ENCODE measurements at places on chromosomes 11 and 22.

GRCh38 chr11:35061516-35062440, 77.2 kb upstream of the CD44 start:
- DNase-seq: no peak

GRCh38 chr11:10139143-10139542, 154.9 kb downstream of the SBF2 start:
- no peak for DNase-seq

DNA sequence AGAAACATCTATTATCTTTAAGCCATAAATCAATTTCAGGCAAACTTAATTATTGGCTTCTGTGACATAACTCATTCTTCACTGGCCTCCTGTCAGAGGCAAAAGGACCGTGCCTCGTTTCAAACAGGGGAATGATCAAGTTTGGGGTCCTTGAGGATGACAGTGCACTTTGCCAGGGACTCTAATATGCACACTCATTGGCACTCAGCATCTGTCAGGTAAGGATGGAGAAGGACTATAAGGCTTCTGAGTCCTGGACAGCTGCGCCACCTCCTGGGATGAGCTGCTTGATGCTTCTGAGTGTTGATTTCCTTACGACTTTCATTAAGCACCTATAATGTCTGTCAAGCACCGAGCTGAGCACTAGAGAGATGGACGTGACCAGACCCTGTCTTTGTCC, 20.2 kb downstream of the BPIFC start:
- DNase-seq: peak; percentile 29

DNA sequence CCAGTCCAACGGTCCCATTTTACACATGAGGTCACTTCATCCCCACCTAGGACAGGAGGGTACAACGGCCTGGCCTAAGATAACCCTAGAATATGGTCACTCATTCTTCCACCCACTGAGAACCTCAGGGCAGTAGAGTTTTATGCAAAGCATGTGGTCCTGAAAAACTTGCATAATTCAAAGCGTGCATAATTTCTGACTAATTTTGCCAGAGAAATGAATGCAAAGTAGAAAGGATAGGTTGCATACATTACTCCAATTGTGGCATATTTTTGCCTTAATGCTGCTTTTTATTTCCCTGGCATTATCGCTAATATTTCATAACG, 32.5 kb upstream of the SLC35C1 start:
- no peak for DNase-seq

DNA sequence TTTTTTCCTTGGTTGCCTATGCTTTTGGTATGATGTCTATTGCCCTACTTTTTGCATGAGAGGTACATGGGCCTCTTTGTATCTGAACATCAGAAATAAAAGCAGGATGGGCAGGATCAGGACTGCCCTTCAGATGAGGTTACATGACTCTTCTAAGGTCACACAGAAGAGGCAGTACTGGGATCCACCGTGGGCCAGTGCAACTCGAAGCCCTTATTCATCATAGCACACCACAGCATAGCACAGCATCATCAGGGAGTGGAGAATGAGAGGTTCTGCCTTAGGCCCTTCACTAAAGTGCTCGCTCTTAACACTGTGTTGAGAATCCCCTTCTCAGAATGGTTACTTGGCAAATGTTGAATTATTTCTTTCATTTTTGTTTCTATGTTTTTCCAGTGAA, 88.3 kb downstream of the C22orf31 start:
- DNase-seq: no peak

DNA sequence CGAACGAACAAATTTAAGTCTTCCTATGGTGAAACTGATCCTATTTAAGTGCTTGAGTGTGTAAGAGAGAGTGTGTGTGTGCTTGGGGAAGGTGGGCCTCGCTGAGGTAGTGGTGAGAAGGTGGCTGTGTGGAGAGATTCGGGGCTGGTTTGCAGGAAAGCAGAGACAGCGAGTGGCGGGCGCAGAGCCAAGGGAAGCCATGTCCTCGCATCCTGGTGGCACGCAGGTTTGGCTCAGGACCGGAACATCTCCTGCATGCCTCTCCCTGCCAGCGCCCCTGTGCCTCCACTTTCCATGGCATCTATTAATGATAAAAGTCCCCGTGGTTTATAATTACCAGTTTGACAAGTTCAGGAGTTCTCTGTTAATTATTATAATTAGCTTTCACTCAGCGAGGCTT, 383.1 kb upstream of the CADM1 start:
- DNase-seq: no peak

- DNase-seq: no peak
Measured at GRCh38 chr22:48337957-48338792, 1489.5 kb downstream of the BRD1 start.

DNA sequence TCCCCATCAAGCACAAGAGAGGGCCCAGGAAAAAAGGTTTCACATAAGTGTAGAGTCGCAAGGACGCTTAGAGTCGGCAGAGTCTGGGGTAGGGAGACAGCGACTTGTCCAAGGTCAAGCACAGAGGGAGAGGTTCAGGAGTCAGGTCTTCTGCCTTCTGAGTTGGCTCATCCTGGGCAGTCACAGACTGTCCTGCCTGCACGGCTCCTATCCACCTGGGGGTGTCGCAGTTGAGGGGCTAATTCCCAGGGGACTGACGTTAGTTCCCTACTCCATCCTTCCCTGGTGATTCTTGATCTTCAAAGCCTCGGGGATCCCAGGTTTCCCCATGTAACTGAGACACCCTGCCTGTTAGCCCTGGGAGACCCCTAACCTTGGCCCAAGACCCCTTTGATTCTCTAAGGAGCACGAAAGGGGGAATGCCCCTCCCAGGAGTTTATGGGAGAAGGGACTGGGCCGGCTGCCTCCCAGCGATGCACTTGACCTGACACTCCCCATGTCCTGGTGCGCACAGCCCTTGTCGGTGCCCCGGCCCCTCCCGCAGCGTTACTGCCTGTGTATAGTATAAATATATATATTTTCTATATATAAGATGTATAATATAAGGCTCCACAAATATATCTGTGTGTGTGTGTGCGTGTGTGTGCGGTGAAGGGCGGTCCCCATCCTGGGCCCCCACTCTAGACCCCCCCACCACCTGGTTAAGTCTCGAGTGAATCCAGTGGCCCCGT, 14.7 kb upstream of the TAB1 start:
- peak; percentile 47 for DNase-seq

DNA sequence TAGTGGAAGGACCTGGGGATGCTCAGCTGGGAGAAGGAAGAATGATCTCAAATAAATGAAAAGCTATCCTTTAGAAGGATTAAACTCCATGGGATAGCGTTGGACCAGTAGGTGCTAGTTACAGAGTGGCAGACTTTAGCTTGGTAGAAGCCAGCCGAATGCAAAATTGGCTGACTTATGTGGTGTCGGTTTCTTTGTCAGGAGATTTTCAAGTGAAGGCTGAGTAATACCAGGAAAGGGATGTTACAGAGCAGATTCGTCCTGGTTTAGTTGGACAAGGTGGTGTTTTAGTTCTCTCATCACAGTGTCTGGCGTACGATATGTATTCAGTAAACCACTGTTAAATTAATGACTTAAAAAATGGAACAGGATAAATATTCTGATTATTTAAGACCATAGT, 26.0 kb downstream of the FDX1 start:
- no peak for DNase-seq

DNA sequence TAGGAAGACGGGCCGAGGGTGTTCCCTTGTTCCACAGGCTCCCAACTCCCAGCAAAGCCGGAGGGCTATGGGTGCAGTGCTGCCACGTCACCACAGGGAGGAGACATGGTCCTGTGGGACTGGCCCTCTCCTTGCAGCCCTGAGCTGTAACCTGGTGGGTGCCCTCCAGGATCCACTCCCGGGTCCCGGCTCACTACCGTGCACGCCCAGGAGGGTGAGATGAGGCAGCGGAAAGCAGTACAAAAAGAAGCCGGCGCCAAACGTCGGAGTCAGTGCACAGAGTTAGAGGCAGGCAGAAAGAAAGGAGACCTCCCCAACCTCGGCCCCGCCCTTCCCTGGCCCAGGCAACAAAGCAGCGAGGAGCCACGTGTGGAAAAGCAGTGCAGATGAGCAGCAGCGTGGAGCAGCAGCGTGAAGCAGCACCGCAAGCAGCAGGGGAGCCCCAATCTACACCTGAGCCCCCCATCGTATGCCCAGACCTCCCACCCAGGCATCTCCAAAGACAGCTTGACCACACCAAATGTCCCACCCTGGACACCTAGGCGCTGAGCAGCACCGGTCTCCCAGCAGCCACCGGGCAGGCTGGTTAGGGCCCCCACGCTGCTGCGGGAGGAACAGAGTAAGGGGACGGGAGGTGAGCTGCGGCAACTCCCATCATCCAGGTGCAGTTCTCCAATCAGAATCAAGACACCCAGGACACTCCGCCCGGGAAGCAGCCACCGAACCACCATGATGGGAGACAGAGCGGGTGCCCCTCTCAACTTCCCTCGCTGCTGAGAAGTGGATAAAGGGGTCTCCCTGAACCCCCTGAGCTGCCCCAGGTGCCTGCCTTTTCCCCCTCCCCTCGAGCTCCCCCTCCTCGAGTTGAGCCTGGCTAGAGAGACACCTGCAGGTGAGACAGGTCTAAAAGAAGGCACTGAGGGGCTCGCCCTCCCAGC, 28.8 kb downstream of the IGSF9B start:
- DNase-seq: peak; percentile 82

- DNase-seq: no peak
Measured at GRCh38 chr22:46941968-46942798, 179.7 kb downstream of the TBC1D22A start.

- peak; percentile 84 for DNase-seq
Measured at GRCh38 chr11:123577081-123577598, 77.3 kb downstream of the SCN3B start.

GRCh38 chr11:119906376-119906775, 177.4 kb upstream of the NECTIN1 start:
- DNase-seq: no peak

- peak; percentile 92 for DNase-seq
Measured at GRCh38 chr11:2420502-2421225, 20.1 kb downstream of the TSSC4 start.

DNA sequence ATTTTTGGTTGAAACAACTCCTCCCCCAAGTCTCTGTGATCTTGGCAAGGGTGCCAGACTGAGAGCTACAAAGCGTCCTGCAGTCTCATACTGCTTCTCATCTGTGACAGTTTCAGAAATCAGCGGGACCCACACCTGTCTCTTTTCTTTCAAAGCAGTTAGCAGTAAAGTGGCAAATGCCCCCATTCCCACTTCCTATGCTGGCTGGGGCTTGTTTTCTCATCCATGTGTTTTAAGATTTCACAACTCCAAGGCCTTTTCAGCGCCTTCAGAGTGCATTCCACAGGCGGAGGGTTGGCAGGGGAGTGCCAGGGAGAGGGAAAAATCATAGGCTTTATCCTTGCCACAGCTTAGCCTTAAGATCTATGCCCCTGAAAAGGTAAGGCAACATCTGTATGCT, 493.5 kb downstream of the OPCML start:
- no peak for DNase-seq

DNA sequence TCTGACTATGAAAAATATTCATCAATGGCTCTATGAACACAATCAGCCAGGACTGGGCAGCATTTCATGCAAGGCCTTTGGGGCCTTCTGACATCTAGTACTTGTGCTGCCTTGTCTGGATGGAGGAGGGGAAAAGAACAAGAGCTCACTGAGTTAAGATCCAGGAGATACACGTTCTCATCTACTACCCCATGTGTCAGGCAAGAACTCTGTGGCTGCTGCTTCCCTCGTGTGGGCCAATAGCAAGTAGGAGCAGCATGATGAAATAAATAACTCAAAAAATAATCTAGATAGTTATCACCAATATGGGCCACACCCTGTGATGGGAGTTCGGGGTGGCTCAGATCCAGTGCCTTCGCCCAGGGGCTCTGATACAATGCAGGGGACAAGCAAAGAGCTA, 7.3 kb downstream of the KCNE3 start:
- no peak for DNase-seq

DNA sequence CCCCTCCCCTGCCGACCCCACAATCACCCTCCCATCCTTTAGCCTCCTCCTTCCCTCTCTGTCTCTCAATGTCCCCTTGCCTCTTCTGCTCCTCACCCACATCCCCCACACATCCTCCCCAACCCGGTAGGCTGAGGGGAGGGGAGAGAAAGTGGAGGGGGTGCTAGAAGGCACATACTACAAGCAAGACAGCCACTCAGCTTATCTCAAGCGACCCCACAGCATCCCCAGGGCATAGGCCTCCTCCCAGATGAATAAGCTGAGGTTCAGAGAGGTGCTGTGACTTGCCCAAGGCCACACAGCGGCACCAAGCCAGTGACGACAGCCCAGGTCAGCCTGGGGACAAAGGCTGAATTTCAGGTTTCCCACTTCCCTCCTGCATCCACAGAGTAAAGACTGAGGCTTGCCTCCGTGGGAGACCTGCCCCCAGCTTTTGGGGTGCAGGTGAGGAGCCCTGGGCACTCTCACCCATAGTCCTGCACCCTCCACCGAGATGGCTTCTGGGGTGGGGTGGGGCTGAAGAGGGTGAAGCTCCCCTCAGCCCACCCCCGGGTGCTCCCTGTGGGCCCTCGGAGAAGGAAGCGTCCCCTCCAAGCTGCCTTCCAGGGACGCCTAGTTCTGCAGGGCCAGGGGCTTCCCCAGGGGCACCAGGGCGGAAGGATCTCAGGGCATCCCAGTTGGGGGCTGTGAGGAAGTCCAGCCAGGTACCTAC, 511 bp downstream of the RAC2 start:
- no peak for DNase-seq

DNA sequence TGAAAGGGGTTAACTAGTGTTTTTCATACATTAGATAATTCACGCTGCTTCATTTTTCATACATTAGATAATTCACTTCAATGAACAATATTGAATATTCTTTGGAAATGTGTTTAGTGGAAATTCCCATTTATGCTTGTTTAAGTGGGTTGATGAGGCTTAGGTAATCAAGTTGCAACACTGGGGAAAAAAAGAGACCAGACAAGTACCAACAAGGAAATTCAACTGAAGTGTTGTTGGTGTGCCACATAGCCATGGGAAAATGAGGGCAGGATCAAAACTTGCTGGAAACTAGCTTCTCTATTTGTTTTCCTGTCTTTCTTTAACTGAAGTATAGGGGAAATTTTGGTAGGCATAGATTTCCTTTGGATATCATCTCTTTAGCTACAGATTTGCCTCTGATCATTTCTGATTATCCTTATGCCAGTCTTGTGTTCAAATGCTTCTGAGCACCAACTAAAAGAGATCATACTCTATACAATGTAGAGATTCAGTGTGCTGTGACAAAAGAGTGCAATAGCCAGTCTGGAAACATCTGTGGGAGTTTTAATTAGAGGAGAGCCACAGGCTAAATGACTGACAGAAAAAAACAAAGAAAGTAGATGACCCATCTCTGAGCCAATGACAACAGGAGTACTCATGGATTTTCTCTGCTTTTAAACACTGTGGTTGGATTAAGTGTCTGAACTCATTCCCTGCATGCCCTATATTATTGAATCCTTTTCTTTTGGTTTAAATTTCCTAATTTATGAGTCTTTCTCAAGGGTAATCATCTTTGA, 67.6 kb upstream of the CTSC start:
- no peak for DNase-seq

GRCh38 chr11:123180166-123180565, 14.9 kb downstream of the CLMP start:
- no peak for DNase-seq

DNA sequence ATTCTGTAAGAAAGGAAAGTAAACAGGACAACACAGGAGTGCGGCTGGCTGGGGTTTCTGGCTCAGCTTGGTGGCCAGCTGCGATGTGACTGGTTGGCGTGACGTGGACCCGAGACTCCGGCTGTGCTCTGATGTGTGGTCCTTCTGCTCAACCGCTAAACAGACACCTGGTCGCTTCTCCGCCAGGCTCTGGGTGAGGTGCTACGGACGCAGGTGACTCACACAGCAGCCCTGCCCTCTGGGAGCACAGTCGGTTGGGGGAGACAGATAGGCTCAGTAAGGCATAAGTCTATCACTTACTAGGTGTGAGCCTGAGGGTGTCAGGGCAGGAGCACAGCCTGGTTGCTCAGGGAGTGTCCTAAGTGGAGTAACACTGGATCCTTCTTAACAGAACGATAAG, 8.2 kb downstream of the RTL6 start:
- DNase-seq: no peak

Data from GM10248 (cell line).